Heart right ventricle (tissue), 16 donors: ENCODE measurements at places on chromosomes 2 and 18.
A peak's percentile ranks its signal among the peaks of the same experiment; 100 is the strongest.

GRCh38 chr2:209680596-209680995 is 91.0 kb upstream of the UNC80 start:
- H3K4me3 ChIP-seq, result no peak overlapping the region
- no peak for DNase-seq
- no peaks in the 10 kb centered on the region for H3K36me3 ChIP-seq
- no peaks in the 10 kb centered on the region for H3K27me3 ChIP-seq

DNA sequence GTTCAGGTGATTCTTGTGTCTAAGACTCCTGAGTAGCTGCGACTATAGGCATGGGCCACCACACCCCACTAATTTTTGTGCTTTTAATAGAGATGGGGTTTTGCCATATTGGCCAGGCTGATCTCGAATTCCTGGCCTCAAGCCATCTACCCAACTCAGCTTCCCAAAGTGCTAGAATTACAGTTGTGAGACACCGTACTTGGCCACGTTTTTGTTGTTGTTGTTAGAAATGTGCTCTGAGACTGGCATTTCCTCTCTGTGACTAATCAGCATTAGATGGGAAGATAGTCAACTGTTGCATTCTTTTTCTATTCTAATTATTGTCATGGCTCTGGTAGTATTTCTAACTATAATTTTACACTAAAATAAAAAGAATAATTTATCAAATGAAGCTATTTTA is 191.7 kb downstream of the CAMKMT start:
- H3K4me3 ChIP-seq, result no peak overlapping the region
- no peaks in the 10 kb centered on the region for H3K36me3 ChIP-seq
- no peaks in the 10 kb centered on the region for H3K27me3 ChIP-seq
- no peak overlapping the region for H3K27ac ChIP-seq

- H3K36me3 ChIP-seq, result no peaks in the 10 kb centered on the region
- no peaks in the 10 kb centered on the region for H3K27me3 ChIP-seq
- no peak for DNase-seq
- H3K4me3 ChIP-seq, result no peak overlapping the region
- peaks cover 11% of the 10 kb centered on the region for H3K4me1 ChIP-seq
- no peak overlapping the region for H3K27ac ChIP-seq
Observed at GRCh38 chr2:20355131-20355530, 4.5 kb upstream of the PUM2 start.

GRCh38 chr2:128511731-128512378 is 193.2 kb upstream of the HS6ST1 start:
- H3K27me3 ChIP-seq, result no peaks in the 10 kb centered on the region
- DNase-seq, result no peak
- no peak overlapping the region for H3K4me3 ChIP-seq

DNA sequence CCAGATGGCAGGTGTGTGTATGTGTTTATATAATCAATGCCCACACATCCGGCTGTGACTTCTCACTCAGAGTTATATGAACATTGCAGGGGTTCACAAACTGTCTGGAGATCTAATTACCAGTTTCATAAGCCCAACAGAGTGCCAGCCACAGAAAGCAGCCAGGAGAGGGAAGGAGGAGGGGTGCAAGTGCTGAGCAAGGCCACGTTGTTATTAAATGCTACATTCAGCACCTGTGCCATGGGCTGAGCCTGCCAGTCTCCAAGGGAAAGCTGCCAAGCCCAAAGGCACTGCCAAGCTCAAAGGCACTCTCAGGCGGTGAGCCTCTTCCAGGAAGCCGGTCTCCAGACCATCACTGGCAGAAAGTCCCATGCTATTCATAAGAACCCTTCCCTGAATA is 17.4 kb downstream of the XDH start:
- no peaks in the 10 kb centered on the region for H3K27me3 ChIP-seq
- no peak overlapping the region for H3K27ac ChIP-seq
- no peak overlapping the region for H3K4me3 ChIP-seq
- H3K36me3 ChIP-seq, result no peaks in the 10 kb centered on the region
- DNase-seq, result peak; percentile 20

DNA sequence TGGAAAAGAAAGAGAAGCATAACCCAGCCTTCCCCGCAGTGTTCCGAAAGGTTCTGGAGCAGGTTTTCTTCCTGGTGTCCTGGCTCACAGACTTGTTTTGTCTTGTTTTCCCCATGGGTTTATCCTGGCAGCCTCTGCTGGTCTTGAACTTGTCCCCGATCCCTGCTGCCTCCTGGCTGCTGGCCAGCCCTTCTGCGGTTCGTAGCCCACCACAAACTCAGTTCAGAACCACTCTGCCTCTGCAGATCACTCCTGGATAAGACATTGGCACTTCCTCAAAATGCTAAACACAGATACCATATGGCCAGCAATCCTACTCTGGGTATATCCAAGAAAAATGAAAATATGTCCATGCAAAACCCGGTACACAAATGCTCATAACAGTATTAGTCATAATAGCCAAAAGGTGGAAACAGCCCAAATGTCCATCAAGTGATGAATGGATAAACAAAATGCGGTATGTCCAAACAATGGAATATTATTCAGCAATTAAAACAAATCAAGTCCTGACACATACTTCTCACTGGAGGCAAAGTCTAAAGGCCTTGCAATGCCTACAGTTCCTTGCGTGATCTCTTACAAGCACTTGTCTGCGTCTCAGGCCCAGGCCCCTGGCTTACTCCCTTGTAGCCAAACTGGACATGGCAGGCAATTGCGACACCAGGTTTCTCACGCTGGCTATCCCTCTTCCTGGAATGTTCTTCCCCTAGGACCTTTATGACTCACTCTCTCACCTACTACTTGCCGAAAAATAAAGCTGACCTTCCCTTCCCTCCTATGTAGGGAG is 28.0 kb upstream of the ARHGEF4 start:
- no peak for DNase-seq
- H3K4me1 ChIP-seq, result no peaks in the 10 kb centered on the region
- H3K27me3 ChIP-seq, result no peaks in the 10 kb centered on the region
- no peaks in the 10 kb centered on the region for H3K36me3 ChIP-seq
- H3K4me3 ChIP-seq, result no peak overlapping the region
- H3K27ac ChIP-seq, result no peak overlapping the region

- DNase-seq, result no peak
- H3K27ac ChIP-seq, result no peak overlapping the region
- H3K27me3 ChIP-seq, result no peaks in the 10 kb centered on the region
- H3K4me3 ChIP-seq, result no peak overlapping the region
- no peaks in the 10 kb centered on the region for H3K4me1 ChIP-seq
- no peaks in the 10 kb centered on the region for H3K36me3 ChIP-seq
Observed at GRCh38 chr2:53021292-53021691, 746.3 kb upstream of the CHAC2 start.

DNA sequence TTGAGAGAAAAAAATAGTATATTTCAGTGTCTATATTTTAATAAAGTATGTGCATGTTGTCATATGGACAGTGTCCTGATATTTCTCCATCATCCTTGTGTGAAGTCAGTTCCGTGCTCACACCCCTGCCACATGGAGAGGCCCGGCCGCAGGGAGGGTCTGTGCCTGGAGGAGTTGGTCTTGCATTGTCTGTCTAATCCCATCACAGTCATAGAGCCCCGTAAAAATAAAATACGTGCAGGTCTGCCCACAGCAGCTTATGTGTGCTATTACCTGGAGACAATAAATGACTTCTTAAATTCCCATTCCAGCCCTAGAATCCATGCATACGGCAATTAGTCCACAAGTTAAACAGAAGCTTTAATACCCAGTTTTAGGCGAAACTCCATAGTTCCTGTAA is 20.1 kb downstream of the MAPRE2 start:
- no peak for DNase-seq
- no peaks in the 10 kb centered on the region for H3K27me3 ChIP-seq
- H3K4me3 ChIP-seq, result no peak overlapping the region
- peaks cover 51% of the 10 kb centered on the region for H3K4me1 ChIP-seq
- H3K27ac ChIP-seq, result peak overlapping the region; percentile 66
- H3K36me3 ChIP-seq, result no peaks in the 10 kb centered on the region
